A673 (cell line): ENCODE measurements at places on chromosomes 6 and 20. TPM values are rescaled to one million over a fixed set of nuclear protein-coding genes. Genes with fewer than 3 reads are reported as not detected.

The FABP7 gene
- total RNA-seq: 1.2 and 1.4 TPM in 2 replicates

The ZBTB46 gene
- 0.96 and 1.1 TPM in 2 replicates for total RNA-seq

The OTOR gene
- total RNA-seq: not detected in 2 replicates

DNA sequence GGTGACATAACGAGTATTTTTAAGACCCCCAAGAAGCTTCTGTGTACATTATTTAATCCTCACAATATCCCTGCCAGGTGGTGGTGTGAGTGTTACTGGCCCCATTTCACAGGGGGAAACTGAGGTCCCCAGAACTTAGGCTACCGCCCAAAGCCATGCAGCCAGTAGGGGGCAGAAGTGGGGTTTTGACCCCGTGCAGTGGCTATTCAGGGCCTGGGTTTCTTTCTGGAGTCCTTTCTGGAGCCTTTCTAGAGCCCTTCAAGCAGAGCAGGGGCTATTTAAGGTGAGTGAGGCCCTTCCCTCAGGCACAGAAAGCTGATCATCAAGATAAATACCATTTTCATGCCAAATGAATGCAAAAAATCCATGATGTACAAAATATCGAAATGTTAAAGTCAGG lies 59.0 kb downstream of the CTCFL start:
- H3K4me3 ChIP-seq: no peak overlapping the region
- H3K4me1 ChIP-seq: no peaks in the 10 kb centered on the region
- no peaks in the 10 kb centered on the region for H3K36me3 ChIP-seq
- H3K27me3 ChIP-seq: no peaks in the 10 kb centered on the region

DNA sequence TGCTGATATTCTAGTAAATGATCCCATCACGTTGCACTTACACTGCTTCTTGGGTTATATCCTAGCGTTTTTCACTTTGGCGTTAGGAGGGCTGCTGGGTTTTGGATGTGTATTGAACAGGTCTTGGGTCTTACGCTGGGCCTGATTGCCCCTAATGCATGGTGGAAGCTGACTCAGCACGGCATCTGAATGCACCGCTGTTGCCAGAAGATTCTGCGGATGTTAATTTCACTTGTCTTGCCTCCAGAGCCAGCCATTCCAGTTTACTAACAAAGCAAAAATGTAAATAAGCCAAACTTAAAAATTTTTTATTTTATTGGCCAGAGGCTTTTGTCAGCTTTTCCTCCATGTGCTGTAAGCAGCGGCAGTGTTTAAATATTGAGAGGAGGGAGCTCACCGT lies 233.5 kb downstream of the TMEM242 start:
- no peak for DNase-seq
- H3K27me3 ChIP-seq: no peaks in the 10 kb centered on the region
- no peak overlapping the region for H3K27ac ChIP-seq
- no peak overlapping the region for H3K4me3 ChIP-seq
- H3K36me3 ChIP-seq: no peaks in the 10 kb centered on the region

DNA sequence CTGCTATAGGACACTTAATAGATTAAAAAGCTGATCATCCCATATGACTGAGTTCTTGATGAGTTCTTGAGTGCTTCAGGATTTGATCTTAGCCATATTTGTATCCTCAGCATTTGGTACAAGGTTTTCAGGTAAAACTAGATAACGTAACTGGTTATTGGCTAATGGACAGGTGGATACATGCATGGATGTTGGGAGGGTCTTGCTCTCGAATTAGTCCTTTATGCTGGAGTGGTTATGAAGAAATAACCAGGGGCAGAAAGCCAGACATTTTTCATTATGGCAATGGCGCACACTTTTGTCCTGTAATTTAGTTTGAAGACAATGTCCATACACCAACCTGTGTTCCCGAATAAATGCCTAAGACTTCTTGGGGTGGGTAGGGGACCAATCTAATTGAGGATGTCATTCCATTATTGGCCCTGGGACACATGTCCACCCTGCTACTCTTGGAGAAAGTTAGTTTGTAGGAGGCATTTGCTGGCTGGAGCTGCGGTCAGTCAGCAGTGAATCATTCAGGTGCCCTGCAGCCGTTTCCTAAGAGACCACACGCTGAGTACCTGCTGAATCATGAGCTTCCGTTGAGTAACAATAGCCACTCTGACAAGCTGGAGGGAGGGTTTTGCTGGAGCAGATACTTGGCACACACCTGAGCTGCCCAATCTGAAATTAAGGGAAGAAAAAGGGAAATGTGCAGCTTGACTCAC lies 194.4 kb downstream of the FOXA2 start:
- peaks cover 31% of the 10 kb centered on the region for H3K27me3 ChIP-seq
- H3K27ac ChIP-seq: no peak overlapping the region
- no peaks in the 10 kb centered on the region for H3K36me3 ChIP-seq
- H3K4me3 ChIP-seq: no peak overlapping the region
- no peaks in the 10 kb centered on the region for H3K4me1 ChIP-seq
